ENCODE measurements at places on chromosomes 12 and 14. TPM values are rescaled to one million over a fixed set of nuclear protein-coding genes. Genes with fewer than 3 reads are reported as not detected.

WBP11 gene
- 62.7 TPM for total RNA-seq

SUSD6 gene
- 22.6 TPM for total RNA-seq

OAS2 gene
- total RNA-seq: 2.1 TPM

FBXW8 gene
- 5.7 TPM for total RNA-seq

GPRC5D gene
- total RNA-seq: not detected

MEG3 gene
- total RNA-seq: 52.6 TPM

KRT83 gene
- not detected for total RNA-seq

Data from psoas muscle (tissue), 8 donors.